Karpas-422 (cell line): ENCODE measurements at places on chromosomes 6 and 20. TPM values are rescaled to one million over a fixed set of nuclear protein-coding genes. Genes with fewer than 3 reads are reported as not detected.

Gene HACE1
- 21.5 and 41.7 TPM in 2 replicates for total RNA-seq

Gene CLIC5
- not detected in 2 replicates for total RNA-seq

Gene MCM9
- 17.8 and 17.9 TPM in 2 replicates for total RNA-seq

Gene SUMO4
- 2.2 and 2.4 TPM in 2 replicates for total RNA-seq

Gene FUT9
- not detected in 2 replicates for total RNA-seq
